ENCODE measurements at places on chromosomes 7 and 10.

DNA sequence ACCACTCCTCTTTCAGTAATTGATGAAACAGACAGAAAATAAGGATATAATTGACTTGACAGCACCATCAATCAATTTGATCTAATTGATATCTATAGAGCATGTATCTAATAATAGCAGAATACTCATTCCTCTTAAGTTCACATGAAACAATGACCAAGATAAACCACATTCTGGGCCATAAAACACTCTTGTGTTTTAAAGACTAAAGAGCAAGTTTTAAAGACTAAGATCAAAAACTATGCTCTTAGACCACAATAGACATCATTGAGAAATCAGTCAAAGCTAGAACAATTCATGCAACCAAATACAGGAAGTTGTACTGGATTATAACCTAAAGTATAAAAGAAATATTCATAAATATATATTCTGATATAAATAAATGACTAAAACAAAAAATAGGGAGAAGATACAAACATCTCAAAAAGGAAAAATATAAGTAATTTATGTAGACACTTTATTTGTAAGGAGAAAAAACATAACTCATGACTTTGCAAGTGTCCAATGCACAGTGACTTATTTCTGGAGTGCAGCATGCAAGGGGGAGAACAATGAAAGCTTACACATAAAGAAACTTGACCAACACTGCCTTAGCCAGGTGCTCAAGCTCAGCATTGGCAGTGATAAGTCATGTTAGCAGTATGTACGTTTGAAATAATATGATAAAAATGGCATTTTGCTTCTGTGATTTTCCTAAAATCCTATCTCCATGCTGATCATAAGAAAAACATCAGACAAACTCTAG lies 312.7 kb upstream of the IGFBP3 start:
- no peak for DNase-seq

GRCh38 chr7:139264220-139264619 lies 33.2 kb downstream of the UBN2 start:
- DNase-seq: no peak

DNA sequence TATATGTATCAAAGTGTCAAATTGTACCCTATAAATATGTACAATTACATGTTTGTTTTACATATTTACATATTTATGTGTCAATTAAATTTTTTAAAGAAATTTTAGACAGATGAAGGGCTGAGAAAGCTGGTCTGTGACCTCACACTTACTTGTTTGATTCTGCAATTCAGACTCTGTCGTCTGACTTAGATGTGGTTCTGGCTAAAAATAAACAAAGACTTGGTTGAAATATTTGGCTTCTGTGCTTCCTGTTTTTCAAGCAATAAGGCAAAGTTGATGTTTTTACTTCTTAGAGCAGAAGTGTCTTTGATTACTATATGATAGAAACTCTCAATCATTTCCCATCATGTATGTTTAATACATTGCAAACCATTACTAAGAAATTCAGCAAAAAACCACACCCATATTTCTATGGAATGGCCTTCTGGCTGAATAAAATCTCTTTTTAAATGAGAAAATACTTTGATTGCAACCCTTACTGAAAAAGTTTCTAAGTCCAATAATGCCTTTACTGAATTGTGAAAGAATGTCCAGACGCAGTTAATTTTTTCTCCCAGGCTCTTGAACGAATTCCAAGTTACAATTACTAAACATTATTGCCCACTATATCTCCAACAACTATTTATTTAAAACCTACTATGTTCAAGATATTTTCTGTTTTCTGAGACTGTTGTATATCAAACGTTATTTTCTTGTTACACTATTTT lies 59.5 kb upstream of the PRKG1 start:
- no peak for DNase-seq

GRCh38 chr10:131448883-131449282 lies 137.4 kb upstream of the TCERG1L start:
- DNase-seq: no peak

- DNase-seq: no peak
These were observed 104.1 kb upstream of the RHEB start for GRCh38 chr7:151623766-151624165.

DNA sequence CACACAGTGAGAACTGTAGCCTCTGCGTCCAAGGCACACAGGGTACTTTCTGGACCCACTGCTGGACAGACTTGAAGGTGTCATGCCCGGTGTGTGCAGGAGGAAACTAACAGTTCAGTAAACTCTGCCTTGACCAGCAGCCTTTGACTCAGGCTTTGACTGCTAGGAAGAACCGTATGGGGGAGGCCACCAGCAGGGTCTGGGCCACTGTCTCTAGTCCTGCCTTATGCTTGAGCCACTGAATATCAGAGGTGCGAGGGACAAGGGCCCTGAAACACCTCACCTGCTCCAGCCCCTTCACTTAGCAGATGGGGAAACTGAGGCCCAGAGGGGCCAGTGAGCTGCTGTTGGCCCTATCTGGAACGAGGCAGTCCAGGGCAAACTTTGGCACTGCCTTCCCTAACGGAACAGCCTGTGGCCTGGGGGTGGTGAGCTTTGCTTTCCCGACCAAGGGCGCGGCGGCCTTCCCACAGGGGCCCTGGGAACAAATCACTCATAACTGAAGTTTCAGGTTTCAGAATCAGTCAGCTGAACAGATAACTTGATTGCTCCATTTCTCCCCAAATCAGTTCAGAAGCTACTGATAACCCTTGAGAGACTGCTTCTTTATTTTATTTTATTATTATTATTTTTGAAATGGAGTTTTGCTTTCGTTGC lies 130.0 kb downstream of the FAM53B start:
- DNase-seq: no peak

- no peak for DNase-seq
These were observed 154.1 kb upstream of the ZMIZ1 start for GRCh38 chr10:78914502-78915189.

GRCh38 chr10:84447701-84448400 lies 119.5 kb downstream of the CCSER2 start:
- DNase-seq: no peak

- DNase-seq: no peak
These were observed 726.9 kb downstream of the TNS3 start for GRCh38 chr7:46854958-46855473.

DNA sequence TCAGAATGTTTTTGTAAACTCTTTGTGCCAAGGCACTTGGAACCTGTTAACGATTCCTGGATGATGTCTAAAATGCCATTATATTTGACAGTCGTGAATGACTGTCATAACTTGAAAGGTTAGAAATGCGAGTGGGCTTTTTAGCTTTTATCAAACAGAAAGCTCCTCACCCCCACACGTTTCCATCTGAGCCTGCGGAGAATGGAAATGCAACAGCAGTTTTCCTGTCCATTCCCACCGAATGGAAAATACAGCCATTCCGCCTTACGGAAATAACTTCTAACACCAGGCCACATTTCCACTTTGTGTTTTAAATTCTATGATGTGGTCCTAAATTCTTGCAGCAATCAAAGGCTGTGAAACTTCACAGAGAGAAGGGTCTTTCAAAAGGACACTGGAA lies 83.8 kb downstream of the ELMO1 start:
- no peak for DNase-seq

GRCh38 chr10:18501198-18501597 lies 150.2 kb downstream of the NSUN6 start:
- DNase-seq: no peak

DNA sequence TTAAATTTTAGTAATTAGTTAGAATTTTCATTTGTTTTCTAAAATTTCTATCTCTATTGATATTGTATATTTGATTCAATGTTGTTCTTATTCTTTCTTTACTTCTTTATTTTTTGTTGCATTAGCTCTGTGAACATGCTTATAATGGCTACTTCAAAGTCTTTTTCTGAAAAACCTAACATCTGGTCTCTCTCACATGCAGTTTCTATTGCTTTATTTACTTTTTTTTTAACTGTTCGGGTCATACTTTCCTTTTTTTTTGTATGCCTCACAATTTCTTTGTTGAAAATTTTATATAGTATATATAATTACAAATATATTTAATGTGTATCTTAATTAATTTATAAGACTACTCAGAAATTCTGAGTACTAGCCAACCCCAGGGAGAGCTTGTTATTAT lies 52.1 kb upstream of the PLXDC2 start:
- no peak for DNase-seq

GRCh38 chr10:88999625-89000024 lies 9.0 kb downstream of the FAS start:
- DNase-seq: no peak

- no peak for DNase-seq
These were observed at the start of gene PALD1 for GRCh38 chr10:70478191-70479164. Gene PALD1, plus strand, starts transcription at chr10:70478767. Its CDS starts 47,185 bp downstream, at chr10:70525952.

DNA sequence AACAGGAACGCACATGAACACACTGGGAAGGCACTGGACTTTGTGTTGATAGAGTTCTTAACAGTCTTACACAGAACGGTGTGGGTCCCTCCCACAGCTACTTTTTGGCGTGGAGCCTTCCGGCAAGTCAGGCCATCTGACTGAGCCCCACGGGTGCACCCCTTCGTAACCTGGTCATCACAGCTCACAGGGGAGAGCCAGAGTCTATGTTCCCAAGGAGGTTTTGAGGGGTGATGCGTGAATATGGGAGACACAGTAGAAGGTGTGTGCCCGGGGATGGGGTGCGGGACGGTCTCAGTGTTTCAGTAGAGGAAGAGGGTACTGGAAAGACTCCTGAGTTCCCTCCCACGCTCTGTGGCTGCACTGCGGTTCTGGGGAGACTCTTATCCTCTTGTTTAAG lies 291.7 kb downstream of the DNAJB6 start:
- DNase-seq: no peak

GRCh38 chr7:126589068-126589684 lies 663.6 kb downstream of the GRM8 start:
- no peak for DNase-seq
